GM23248 (cell line): ENCODE measurements at places on chromosomes 3 and 15. TPM values are rescaled to one million over a fixed set of nuclear protein-coding genes. Genes with fewer than 3 reads are reported as not detected.

The WDR49 gene
- total RNA-seq: not detected in 2 replicates

The TM4SF1 gene
- 7.2 and 10.5 TPM in 2 replicates for total RNA-seq

The STIMATE gene
- 10.3 and 11.5 TPM in 2 replicates for total RNA-seq

The ALG1L2 gene
- total RNA-seq: not detected in 2 replicates

The SERPINI2 gene
- not detected in 2 replicates for total RNA-seq

The SCN11A gene
- total RNA-seq: not detected in 2 replicates

The LRRC3B gene
- not detected in 2 replicates for total RNA-seq

The CHRD gene
- 0.22 and 0.25 TPM in 2 replicates for total RNA-seq

The LRRC31 gene
- total RNA-seq: not detected in 2 replicates

The PLSCR4 gene
- total RNA-seq: 51.2 and 63.4 TPM in 2 replicates

The SPINT1 gene
- 7.8 TPM in 1 of 2 replicates, not detected in the other for total RNA-seq

The SLC28A1 gene
- not detected in 2 replicates for total RNA-seq

The P2RY1 gene
- 0.13 and 0.22 TPM in 2 replicates for total RNA-seq

The PRICKLE2 gene
- 19.6 and 24.8 TPM in 2 replicates for total RNA-seq
